Mucosa of gallbladder (tissue), 1 donor: ENCODE measurements at places on chromosomes 3 and 15. TPM values are rescaled to one million over a fixed set of nuclear protein-coding genes. Genes with fewer than 3 reads are reported as not detected.

RHOV gene
- 0.63 TPM for total RNA-seq

GRCh38 chr3:26562021-26562768 lies 60.4 kb upstream of the LRRC3B start:
- no peak for DNase-seq

CISH gene
- total RNA-seq, result 6.2 TPM

TEX55 gene
- not detected for total RNA-seq

GOLGA8N gene
- total RNA-seq, result 12.2 TPM

DNA sequence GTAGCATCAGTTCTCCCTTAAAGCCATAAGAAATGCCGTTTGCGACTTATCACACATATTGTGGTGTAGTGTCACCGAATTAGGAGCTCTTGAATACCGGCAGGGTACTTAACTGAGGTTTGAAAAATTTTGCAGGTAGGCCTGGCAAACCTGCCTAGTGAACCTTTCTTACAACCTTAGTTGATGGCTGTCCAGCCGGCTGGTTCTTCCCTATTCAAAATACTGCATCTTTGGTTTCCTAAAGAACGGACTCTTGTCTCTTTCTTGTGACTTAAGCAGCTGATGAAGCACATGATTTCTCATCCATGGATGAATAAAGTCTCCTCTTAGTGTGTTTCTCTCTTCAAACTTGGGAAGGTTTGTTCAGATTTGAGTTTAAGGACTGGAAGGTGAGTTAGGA lies 1.5 kb downstream of the RAB7A start:
- no peak for DNase-seq

GRCh38 chr3:130276203-130276803 lies 69.2 kb upstream of the COL6A5 start:
- no peak for DNase-seq

DNA sequence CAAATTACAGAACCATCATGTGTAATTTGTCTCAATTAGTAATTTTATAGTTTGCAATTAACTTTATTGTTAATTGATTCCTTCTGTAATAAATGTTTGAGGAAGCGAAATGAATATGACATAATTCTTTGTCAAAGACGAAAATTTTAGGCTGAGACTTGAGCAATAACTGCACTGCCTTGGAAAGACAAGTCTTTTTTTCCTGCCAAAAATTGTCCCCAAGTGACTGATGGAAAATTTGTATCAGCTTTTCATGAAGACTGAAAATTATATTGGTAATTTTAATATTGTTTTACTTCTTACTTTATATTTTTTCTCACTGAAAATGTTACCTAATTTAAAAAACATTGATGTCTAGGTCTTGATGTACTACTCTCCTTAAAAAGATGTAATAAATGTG lies 622.6 kb downstream of the NLGN1 start:
- no peak for DNase-seq

NISCH gene
- 111 TPM for total RNA-seq

DNA sequence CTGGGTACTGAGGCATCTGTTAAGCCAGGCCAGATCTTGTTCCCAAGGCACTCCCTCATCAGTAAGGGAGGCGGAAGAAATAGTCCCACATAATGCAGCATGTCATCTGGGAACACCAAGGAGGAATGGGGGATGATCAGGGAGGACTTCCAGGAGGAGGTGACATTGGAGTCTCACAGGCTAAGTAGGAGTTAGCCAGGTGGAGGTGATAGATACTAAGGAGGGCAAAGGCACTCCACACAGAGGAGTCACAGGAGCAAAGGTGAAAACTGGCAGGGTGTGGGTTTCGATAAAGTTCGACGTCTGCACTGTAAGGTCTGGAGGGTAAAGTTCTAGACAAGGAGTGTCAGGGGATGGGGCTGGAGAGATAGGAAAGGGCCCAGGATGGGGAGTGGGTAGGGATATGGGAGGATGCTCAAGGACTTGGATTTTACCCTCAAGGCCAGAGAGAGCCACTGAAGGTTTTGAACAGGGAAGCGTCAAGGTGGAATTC lies 6.3 kb downstream of the SLC28A1 start:
- no peak for DNase-seq

GRCh38 chr3:58009749-58010535 lies 1.7 kb downstream of the FLNB start:
- peak; percentile 77 for DNase-seq

CASR gene
- total RNA-seq, result 54.0 TPM

UBP1 gene
- total RNA-seq, result 56.9 TPM

DNA sequence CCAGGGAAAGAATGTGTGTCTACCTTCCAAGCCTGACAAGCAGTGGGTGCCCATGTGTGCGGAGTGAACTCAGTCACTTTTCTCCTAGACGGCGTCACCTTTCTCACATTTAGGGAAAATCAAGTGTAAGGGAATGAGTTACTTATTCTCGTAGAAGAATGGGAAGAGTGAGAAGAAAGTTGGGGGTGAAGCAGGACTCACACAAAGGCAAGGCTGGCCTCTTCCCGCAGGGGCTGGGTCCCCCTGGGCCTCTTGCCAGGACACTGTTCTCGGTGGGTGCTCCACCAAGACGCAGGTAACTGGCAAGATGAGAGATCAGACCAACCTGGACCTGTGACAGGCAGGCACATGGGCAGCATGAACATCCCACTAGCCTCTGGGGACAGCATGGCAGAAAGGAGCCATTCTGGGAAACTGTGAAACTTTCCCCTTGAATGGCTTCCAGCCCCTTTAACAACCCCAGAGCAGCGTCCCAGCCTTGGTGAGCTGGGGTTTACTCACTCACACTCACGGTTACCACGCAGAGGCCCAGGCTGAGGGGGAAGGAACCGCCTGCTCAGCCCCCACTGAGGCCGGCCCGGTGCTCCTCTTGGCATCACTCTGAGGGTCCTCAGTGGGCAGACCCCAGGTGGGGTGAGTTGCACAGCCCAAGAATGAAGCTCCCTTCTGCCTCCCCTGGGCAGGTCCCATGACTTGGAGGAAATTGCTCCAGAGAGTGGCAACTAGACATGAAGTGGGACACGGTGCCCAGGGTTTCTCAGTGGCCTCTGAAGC lies 15.0 kb upstream of the SRP14 start:
- no peak for DNase-seq

CSPG5 gene
- 0.58 TPM for total RNA-seq

EPM2AIP1 gene
- 24.6 TPM for total RNA-seq

IMPG2 gene
- total RNA-seq, result 0.29 TPM

DNA sequence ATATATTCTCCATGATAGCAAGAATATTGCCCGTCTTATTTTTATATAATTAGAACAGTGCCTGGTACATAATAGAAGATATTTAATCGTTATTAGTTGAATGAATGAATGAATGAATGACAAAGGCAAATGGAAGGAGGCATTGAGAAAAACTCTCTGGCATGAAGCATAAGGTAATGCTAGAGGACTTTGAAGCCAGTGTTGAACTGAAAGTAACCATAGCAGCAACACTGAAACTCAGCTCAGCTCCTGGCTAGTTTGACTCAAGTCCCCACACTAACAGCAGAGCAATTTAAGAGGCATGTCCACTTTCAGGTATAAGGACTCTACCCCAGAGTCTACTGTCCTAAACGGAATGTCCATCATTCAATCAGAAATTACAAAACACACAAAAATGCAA lies 227.0 kb downstream of the CPNE4 start:
- DNase-seq, result no peak

GPR176 gene
- total RNA-seq, result 5.4 TPM
